ENCODE measurements at places on chromosomes 12 and 14. TPM values are rescaled to one million over a fixed set of nuclear protein-coding genes. Genes with fewer than 3 reads are reported as not detected.

TBK1 gene
- 22.2 TPM for total RNA-seq

SLC25A21 gene
- 1.2 TPM for total RNA-seq

RNU6-8 gene
- total RNA-seq = not detected

DNA sequence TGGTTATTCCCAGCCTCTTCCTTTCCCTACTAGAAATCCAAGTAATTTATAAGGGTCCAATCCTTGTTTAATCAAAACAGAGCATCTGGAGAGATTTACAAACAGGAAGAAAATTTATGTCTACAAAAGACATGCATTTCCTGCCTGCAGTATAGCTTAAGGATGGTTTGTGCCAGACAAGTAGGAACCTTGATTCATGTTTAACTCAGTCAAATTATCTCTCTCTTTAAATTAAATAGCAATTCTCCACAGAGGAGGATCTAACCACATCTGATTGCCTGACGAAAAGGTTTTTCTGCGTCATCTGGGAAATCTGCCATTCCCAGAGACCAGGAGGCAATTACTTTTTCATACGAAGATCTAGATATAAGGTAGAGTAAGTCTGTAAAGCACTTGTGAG is 105.2 kb downstream of the ZFC3H1 start:
- no peak overlapping the region for H3K27ac ChIP-seq
- no peaks in the 10 kb centered on the region for H3K27me3 ChIP-seq
- DNase-seq = no peak
- H3K4me3 ChIP-seq = no peak overlapping the region
- peaks cover 10% of the 10 kb centered on the region for H3K4me1 ChIP-seq

GRCh38 chr14:32400480-32400879 is 71.4 kb downstream of the AKAP6 start:
- no peaks in the 10 kb centered on the region for H3K36me3 ChIP-seq
- no peak for DNase-seq
- H3K4me1 ChIP-seq = peaks cover 14% of the 10 kb centered on the region
- H3K4me3 ChIP-seq = no peak overlapping the region
- H3K27me3 ChIP-seq = no peaks in the 10 kb centered on the region
- no peak overlapping the region for H3K27ac ChIP-seq

DNA sequence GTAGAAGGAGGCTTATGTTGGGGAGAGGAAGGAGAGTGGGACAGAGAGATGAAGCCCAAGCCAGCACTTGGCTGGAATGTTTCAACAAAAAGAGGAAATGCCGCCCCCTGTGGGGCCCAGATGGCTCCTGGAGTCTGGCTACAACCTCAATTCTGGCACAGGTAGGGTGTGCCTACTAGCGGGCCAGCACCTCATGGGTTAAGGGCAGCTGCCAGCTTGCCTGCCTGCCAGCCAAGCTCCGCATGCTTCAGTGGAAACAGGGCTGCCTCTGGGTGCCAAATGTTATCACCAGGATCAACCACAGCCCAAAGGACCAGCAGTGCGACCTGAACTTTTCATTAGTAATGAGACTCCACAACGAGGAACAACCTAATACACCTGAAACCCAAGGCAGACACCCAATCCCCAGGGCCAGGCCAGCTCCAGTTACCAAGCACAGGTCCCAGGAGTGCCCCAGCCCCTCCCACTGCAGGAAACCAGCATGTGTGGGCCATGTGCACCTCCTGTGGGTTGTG is 11.3 kb downstream of the RAB15 start:
- H3K4me1 ChIP-seq = peaks cover 6% of the 10 kb centered on the region
- peaks cover 2% of the 10 kb centered on the region for H3K36me3 ChIP-seq
- no peaks in the 10 kb centered on the region for H3K27me3 ChIP-seq

GRCh38 chr12:127811988-127812387 is 455.0 kb upstream of the TMEM132C start:
- peak overlapping the region; percentile 45 for H3K27ac ChIP-seq
- H3K27me3 ChIP-seq = peaks cover 7% of the 10 kb centered on the region
- no peak overlapping the region for H3K4me3 ChIP-seq
- peaks cover 30% of the 10 kb centered on the region for H3K4me1 ChIP-seq
- DNase-seq = no peak

DNA sequence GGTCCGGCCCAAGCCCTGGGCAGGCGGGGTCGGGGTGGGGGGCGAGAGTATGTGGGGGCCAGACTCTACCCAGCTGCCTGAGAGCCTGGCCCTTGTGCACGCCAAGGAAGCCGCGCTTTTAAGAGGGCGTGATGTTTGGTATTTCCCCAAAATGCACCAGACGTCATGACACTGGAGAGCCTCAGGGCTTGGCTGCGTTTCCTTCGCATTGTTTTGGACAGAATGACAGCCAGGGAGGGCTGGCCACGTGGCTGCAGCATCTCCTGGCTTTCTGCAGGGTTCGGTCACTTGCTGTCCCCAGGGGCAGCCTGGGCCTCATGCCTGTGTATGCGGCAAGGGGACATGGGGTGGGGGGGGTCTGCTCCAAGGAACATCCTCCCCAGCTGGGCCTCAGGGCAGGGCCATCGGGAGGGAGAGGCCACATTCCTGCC is 16.1 kb upstream of the NUDT14 start:
- H3K36me3 ChIP-seq = no peaks in the 10 kb centered on the region
- H3K4me3 ChIP-seq = no peak overlapping the region
- no peak overlapping the region for H3K27ac ChIP-seq

DNA sequence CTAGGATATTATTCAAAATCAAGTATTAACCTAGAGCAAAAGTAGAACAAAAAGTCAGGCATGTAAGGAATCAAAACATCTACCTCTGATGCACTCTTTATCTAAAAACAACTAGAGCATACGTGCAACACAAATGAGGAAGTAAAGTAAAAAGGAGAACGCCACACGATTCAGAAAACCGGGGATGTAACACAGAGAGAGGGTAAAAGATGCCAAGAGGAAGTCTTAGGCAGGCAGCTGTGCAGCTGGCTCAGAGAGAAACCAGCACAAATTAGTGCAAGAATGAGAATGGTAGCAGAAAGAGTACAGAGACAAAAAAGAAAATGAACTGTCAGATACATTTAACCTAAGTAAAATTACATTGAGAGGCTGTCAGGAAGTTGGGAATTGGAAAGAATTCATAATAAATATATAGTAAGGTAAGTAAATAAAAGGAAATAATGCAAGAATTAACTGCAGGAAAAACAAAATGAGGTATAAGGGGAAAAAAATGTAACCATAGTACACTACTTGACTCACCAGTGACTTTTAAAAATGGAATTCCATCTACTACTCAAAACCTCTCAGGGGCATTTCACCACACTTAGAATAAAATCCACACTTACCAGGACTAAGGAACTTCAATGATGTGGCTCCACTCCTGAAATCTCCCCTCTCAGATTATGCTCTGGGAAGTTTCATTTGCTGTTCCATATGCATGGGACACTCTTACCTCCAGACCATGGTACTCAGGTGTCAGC is 17.1 kb downstream of the BCAT1 start:
- H3K36me3 ChIP-seq = peaks cover 14% of the 10 kb centered on the region
- H3K27me3 ChIP-seq = no peaks in the 10 kb centered on the region

- no peak overlapping the region for H3K4me3 ChIP-seq
- no peak overlapping the region for H3K27ac ChIP-seq
- H3K4me1 ChIP-seq = no peaks in the 10 kb centered on the region
- no peak for DNase-seq
Observed at GRCh38 chr14:64830961-64831360, 48.7 kb downstream of the SPTB start.

GRCh38 chr14:26872515-26873361 is 274.9 kb upstream of the NOVA1 start:
- H3K27ac ChIP-seq = no peak overlapping the region
- H3K4me1 ChIP-seq = no peaks in the 10 kb centered on the region
- no peaks in the 10 kb centered on the region for H3K27me3 ChIP-seq
- H3K4me3 ChIP-seq = no peak overlapping the region
- no peak for DNase-seq

DNA sequence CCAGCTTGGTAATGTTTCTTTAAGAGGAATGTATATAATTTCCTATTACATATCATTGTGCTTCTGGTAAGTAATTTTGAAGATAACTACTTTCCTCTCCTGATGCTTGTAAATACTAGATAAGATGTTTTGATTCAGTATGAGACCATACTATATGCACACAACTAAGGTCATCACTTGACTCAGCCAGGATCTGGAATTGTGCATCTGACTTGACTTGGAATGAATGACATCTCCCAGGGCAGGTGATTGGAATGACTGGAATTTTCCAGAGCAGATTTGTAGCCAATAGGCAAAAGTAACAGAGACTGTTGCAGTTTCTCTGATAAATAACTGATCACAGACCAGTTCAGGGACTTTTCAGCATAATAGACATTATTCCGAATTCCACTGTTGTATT is 11.1 kb downstream of the BEST3 start:
- DNase-seq = no peak
- no peak overlapping the region for H3K4me3 ChIP-seq
- no peaks in the 10 kb centered on the region for H3K27me3 ChIP-seq

DNA sequence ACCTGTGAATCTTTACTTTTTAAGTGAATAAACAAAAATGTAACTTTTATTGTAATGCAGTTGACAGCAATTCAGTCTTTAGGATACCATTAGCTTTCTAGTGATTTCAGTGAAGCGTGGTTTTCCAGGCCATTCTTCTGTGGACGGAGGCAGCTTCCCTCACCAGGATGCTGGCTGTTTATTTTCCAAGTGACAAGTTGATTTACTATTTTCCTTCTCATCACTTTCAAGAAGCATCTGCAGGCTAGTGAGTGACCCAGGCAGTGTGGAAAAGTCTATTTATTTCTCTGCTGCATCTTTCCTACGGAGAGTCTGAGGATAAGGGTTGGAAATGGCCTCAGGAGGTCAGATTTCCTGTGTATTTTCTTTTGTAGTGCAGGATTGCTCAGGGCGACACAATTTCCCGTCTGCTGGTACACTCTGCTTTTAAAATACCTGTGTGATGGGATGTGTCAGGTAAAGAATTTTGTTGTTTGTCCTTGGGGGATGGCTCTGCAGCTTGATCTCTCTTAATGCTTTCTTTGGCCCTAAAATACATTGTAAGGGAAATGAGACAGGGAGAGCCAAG is 467.8 kb downstream of the NRXN3 start:
- H3K4me3 ChIP-seq = no peak overlapping the region
- no peaks in the 10 kb centered on the region for H3K27me3 ChIP-seq
- H3K4me1 ChIP-seq = no peaks in the 10 kb centered on the region
- H3K36me3 ChIP-seq = no peaks in the 10 kb centered on the region

Measured in osteocyte (in vitro differentiated cells).